ENCODE measurements at places on chromosomes 6 and 20. TPM values are rescaled to one million over a fixed set of nuclear protein-coding genes. Genes with fewer than 3 reads are reported as not detected.

Gene PHACTR2
- total RNA-seq, result 25.7 TPM

Gene QKI
- total RNA-seq, result 61.2 TPM

Gene MYLK2
- 0.10 TPM for total RNA-seq

Gene ERGIC3
- total RNA-seq, result 130 TPM

Gene AARS2
- total RNA-seq, result 31.5 TPM

Gene TP53TG5
- total RNA-seq, result not detected

Gene CYP24A1
- not detected for total RNA-seq

Gene LY6G6F
- not detected for total RNA-seq

Gene NECAB3
- 11.8 TPM for total RNA-seq

Gene TMX4
- 26.2 TPM for total RNA-seq

Gene PRELID3B
- 147 TPM for total RNA-seq

Gene SDCBP2
- total RNA-seq, result 3.2 TPM

Gene GPX5
- not detected for total RNA-seq

Gene SLC22A16
- not detected for total RNA-seq

Gene OLIG3
- not detected for total RNA-seq

Gene CTAGE9
- not detected for total RNA-seq

Gene PDRG1
- total RNA-seq, result 26.0 TPM

Gene DEFB112
- total RNA-seq, result not detected

Gene PPDPF
- total RNA-seq, result 137 TPM

Gene MANEA
- 13.7 TPM for total RNA-seq

Gene PPT2
- 27.0 TPM for total RNA-seq

Gene MLN
- not detected for total RNA-seq

Gene BCAS4
- total RNA-seq, result 13.6 TPM

Gene TAGAP
- total RNA-seq, result 130 TPM

Gene HLA-A
- total RNA-seq, result 1,527 TPM

Gene PROKR2
- total RNA-seq, result not detected

Gene HLA-G
- not detected for total RNA-seq

Gene IL17A
- total RNA-seq, result 1.9 TPM

Gene CYP39A1
- total RNA-seq, result not detected

Gene CNKSR3
- 1.3 TPM for total RNA-seq

Gene PTCRA
- not detected for total RNA-seq

Gene DOK5
- total RNA-seq, result 1.6 TPM

Gene KCNQ2
- not detected for total RNA-seq

Gene GPLD1
- total RNA-seq, result 0.87 TPM

Gene SLC17A3
- not detected for total RNA-seq

Gene OOEP
- 0.38 TPM for total RNA-seq

Gene METTL24
- not detected for total RNA-seq

Gene TRIM31
- not detected for total RNA-seq

Gene RWDD1
- 53.6 TPM for total RNA-seq

Measured in activated T-cell treated with anti-CD3 and anti-CD28 coated beads, Interleukin-2, amount 50 U/mL, for 4 hours (primary cell).